ENCODE measurements at places on chromosomes 5 and 9.

DNA sequence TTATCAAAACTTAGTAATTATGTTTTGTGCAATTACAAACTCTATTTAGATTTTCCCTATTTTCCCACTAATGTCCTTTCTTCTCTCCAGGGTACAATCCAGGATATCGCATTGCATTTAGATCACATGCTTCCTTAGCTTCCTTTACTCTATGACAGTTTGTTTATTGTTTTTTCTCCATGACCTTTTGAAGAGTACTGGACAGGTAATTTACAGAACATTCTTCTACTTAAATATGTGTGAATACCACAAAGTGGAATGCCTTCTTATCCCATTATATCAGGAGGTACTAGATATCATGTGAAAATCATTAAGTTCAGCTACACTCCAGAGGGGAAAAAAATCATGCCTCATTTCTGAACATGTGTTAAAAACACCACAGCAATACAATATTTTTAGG, 776.6 kb upstream of the CDH9 start:
- DNase-seq, result no peak

DNA sequence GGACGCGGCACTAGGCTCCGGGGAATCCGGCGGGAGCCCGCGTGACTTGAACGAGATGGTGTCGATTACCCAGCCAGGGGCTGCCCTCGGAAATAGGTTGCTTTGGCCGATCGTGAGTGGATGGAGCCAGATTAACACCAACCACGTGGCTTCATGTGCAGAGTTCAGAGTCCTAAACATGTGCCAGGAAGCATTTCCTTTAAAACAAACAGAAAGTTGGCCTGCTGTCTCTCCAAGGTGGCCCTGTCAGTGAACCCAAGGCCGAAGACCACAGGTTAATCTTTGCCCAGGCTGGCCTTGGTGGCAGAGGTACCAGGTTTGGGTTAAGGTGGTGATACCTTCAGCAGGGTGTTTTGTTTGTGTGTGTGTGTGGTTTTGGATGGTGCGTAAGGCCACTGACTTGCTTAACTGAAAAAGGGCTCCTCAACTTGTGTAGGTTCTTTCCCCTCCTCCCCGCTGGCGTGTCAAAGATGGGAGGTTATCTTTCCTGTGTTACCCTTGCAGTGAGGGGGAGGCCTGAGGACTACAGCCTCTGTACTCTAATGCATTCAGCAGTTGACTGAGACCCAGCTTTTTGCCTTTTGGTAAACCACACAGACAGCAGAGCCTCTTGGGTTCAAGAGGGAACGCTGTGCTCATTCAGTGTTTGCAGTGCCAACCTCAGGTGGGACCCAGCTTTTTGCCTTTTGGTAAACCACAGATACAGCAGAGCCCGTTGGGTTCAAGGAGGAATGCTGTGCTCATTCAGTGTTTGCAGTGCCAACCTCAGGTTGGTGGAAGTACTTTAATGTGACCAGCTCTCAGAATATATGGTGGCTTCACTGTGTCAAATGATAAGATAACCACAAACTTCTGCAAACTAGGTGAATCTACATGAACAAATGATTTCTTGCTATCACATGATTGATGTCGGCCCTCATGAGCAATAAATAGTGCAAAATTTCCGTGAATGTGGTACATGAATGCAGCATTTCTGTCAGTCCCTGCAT, 1.4 kb downstream of the IQGAP2 start:
- no peak for DNase-seq

- no peak for DNase-seq
These were observed 1.5 kb upstream of the STC2 start for GRCh38 chr5:173329491-173330337.

GRCh38 chr5:107092695-107093094, 578.0 kb downstream of the EFNA5 start:
- no peak for DNase-seq

DNA sequence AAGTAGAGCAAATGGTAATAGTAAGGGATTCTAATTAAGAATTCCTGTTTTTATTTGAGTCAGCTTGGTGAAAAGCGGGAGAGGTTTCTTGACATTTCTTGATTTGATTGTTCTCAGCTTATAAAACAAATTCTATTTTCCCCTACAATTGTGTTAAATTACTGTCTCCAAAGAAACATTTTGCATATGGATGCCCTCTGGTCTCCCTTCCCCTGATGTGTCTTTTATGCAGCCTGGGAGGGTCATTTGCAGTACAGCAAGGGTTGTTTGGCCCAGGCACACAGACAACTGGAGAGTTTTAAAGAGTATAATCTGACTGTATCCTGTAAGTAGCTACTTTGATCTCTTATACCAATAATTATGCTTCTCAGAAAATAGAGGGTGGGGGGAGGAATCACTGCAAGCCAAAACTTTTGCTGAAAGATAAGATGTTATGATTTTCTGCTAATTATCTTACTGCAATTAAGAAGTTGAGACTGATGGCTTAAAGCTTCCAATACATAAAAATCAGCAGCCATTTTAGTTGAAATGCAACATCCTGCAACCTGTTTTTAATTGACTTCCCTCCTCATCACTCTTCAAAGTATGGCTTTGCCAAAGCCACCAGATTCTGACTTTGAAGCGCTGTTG, 204.1 kb upstream of the SEMA6A start:
- DNase-seq, result no peak

DNA sequence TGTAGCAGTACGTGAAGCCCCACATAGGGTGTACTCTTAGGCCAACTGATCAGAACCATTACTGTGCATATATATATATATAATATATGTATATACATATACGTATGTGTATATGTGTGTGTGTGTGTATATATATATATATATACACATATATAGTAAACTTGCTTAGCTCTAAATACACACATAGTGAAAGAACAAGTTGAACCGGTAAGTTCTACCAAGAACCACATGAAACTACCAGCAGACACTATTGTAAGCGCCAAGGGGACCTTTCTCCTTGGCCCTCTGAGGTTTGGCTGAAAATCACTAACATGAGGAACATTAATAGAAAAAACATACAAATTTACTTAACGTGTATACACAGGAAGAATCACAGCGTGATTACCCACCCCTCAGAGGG, 1.8 kb upstream of the TARS1 start:
- DNase-seq, result no peak

GRCh38 chr9:98967680-98968079, 24.0 kb downstream of the COL15A1 start:
- no peak for DNase-seq

GRCh38 chr5:16108418-16108817, 71.2 kb downstream of the MARCHF11 start:
- DNase-seq, result no peak

- DNase-seq, result no peak
These were observed 76.4 kb downstream of the ESM1 start for GRCh38 chr5:54908774-54909525.

DNA sequence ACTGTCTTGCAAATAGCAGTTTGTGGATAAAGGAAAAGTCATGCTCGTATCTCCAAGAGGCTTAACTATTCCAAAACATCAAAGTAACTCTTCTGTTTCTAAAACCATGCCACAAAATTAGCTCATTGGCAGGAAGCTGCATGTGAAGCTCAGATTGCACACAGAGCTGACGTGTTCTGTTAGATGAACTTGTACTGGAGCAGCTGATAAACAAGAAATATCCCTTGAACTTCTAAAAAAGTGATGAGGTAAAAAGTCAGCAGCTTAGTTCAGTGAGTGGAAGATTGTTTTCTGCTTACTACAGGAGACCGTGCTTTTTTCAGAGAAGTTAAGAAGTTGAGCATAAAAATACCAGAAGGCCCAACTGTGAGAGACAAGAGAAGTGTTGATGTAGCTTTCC, 113.2 kb downstream of the SLC12A2 start:
- DNase-seq, result no peak

DNA sequence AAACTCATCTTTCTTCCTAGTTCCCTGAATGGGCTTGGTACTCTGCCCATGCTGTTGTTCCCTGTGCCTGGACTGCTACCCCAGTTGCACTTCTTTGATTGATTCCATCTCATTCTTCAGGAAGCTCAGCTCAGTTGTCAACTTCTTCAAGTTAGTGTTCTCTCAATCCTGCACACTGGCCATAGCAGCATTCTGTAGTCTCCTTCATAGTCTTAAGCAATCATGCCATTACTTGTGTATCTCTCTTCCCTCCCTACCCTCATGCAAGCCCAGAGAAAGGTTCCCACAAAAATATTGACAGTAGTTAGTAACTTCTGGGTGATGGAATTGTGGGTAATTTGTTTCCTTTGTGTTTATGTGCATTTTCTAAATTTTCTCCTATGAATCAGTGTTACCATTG, 5.5 kb downstream of the KDM4C start:
- no peak for DNase-seq

DNA sequence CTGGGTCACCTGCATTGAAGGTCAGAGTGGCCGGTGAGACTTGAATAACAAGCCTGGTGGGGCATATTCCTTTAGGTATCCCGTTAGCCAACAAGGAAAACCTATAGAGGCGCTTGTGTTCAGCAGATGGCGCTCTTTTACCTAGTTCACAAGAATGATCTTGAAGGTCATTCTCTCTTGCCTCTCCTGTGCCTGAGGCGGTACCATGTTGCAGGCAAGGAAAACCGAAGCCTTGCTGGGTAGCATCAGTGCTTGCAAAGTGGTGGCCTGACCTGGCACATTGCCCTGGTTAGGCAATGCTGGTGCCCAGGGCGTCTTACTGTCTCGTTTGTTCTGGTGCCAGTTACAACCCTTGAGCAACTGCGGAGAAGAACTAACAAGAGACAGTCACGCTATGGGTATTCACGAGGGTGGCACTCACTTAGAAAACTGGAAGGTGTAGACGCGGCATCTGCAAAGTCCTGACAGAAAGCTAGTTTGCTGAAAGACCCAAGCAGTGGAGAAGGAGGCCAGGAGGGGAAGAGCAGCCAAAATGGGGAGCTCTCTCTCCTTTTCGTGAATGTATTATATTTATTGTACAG, 56.7 kb downstream of the AOPEP start:
- no peak for DNase-seq

DNA sequence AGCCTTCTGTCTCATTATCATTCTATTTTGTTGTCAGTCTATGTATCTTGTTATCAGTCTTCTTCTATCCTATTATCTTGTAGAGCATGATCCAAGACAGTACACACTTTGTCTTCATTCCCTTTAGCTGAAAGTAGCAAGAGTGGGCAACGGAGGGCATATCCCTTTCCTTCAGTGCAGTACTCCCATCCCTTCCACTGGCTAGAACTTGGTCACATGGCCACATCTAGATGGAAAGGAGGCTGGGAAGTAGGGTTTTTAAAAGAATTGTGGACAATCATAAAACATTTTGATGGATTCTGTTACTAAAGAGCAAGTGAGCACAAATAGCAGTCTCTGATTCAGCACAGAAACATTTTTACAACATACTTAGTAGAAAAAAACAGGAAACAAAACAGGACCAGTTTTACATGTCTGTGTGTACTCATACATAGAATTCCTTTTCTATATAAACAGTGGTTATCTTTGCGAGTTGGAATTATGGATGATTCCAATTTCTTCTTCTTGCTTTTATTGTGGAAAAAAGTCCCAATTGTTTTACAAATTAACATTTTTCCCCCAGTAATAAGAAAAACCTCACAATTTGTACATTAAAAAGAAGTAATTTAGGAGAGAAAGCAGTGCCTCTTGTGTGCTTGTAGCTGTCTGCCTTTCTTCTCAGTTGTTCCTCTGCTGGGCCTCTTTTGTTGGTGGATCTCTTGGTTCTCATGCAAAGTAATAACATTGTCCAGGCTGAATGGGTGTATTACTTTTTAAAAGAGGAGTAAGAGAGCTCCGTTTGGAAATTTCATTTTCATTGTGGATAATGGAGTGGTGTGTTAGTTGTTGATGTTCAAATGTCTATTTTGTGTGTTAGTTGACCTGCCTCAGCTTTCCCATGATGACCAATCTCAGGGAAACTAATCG, 410.9 kb upstream of the TRPC7 start:
- no peak for DNase-seq

DNA sequence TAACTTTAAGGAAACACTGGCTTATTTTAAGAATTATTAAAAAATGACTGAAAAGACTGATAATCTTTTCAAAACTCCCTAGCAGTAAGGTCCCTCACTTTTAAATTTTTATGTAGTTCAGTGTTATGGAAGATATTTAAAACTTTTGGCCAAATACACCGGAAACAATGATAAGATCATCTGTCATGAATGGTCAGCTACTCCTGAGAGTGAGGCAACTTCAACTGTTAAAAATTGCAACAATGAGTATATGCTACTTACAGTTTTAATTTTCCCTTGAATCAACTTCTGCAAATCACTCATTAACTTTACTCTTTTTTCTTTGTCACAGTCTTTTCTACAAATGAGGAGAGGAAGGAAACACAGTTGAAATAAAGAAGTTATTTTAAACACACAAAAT, 10.8 kb downstream of the PUM3 start:
- DNase-seq, result no peak

DNA sequence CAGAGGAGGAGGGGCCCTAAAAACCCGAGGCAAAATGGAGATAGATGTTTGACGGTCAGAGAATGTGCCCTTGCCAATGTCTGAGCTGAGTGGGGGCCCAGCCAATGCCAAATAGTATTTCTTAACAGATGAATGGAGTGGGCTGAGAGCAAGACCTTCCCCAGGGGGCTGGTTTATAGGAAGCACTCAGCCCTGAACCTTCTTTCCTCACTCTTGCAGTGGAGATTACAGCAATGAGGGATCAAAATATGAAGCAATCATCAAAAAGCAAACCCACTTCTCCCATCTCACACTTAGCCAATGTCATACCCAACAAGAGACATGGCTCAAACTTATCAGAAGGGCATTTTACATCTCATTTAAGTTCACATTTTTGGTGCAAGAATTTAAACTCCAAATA, 350.3 kb downstream of the GADD45G start:
- DNase-seq, result no peak

GRCh38 chr9:21995666-21996398, 1.2 kb downstream of the CDKN2B-AS1 start:
- DNase-seq, result no peak

GRCh38 chr9:128274245-128274644, 1.6 kb downstream of the GOLGA2 start:
- no peak for DNase-seq

DNA sequence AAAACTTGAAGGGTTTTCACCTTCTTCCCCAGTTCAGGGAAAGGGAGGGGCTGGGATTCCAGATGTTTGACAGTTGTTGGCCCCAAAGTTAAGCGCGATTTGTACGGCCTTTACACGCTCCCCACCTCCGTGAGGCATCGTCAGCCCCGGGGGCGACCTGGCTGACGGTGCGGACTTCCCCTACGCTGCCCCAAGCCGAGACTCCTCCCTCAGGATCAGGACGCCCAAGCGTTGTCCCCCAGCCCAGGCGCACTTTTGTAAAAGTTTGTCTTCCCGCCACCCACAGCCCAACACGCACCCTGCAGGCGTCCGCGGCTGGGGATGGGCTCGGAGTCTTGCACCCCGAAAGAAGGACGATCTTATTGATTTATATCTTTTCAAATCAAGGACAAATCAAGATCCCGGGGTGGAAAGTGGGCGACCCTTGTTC, 713 bp downstream of the MOB3B start:
- no peak for DNase-seq

GRCh38 chr5:65873181-65873750, 53.1 kb upstream of the ERBIN start:
- DNase-seq, result no peak
